RPMI7951 (cell line): ENCODE measurements at places on chromosomes 11 and 22. TPM values are rescaled to one million over a fixed set of nuclear protein-coding genes. Genes with fewer than 3 reads are reported as not detected.

GRCh38 chr11:128548649-128549255 lies 38.6 kb downstream of the ETS1 start:
- no peak for DNase-seq

- DNase-seq: no peak
Observed at GRCh38 chr11:31419669-31420068, 50.0 kb downstream of the DNAJC24 start.

CSRP3 gene
- total RNA-seq: not detected in 2 replicates

- DNase-seq: peak; percentile 19
Observed at GRCh38 chr11:16935518-16936302, 78.5 kb downstream of the PLEKHA7 start.

DNA sequence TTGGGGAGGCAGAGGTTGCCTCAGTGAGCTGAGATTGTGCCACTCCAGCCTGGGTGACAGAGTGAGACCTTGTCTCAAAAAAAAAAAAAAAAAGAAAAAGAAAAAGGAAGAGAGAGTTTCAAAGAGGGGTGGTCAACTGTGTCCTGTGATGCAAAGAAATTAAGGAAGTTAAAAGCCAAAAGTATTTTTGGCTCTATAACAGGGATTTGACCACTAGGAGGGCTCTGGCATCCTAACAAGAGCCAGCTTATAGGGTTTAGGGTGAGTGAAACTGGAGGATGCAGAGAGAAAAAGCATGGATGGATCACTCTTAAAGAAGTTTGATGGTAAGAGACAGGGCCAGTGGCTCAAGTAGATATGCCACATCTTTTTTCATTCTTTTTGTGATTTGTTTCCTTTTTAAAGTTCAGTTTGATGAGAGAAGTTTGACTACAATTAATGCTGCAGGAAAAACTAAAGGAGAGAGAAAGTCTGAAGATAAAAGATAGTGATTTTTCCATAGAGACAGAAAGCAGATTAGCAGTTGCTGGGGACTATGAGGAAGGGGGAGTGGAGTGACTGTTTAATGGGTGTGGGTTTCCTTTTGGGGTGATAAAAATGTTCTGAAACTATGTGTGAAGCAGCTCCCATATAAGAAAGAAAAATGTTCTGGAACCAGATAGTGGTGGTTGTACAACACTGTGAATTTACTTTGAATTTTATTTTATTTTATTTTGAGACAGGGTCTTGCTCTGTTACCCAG lies 11.1 kb upstream of the MICAL2 start:
- DNase-seq: no peak

FOLR2 gene
- not detected in 2 replicates for total RNA-seq

DNA sequence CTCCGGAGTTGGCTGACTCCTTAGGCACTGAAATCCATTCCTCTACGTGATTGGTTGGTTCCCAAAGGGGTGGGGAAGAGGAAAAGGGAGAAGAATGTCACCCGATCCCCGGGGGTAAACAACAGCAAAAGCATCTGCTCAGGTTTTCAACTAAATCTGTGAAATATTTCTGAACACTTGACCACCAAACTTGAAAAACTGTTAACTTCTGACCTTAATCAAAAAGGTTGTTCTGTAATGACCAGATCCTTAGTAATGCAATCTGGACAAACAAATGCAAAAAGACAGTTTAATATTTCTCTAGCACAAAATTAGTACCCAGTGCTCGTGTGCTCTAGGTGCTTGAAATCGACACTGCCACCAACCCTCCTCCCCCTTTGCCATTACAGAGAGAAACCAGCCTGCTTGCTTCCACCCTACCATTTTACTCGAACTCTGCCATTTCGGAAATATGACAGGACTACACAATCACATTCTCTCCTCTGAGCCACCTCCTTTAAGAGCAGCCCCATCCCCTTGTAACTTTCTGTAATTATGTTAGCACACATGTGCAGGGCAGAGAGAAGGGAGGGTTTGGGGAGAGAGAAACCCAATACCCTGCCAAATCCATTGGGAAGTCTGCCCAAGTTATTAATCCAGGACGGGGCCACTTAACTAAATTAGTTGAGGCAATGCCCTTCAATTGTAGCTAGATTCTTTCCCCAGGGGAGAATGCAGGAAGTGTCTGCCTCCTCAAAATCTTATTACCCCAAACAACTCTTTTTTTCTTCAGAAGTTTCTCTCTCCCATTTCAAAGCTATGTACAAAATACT lies 113.8 kb downstream of the RBFOX2 start:
- DNase-seq: peak; percentile 91
